ENCODE measurements at places on chromosomes 1 and 21.

DNA sequence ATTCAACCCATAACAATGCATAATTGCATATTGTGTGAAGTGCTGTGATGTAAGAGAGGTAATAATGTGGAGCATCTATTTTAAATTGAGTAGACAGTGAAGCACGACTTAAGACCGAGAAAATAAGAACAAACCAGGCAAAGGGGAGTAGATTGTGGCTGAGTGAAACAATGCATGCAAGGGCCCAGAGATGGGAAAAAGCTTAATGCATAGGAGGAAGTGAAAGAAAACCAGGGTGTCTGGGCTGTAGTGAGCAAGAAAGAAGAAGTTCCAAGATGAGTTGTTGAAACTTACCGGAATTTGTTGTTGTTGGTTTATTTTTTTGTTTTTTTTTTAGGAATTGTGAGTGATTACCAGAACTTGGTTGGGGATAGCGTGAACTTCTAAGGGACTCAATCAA, 104.7 kb downstream of the SNX7 start:
- no peak for DNase-seq

GRCh38 chr1:3349161-3349967, 105.1 kb upstream of the ARHGEF16 start:
- DNase-seq, result no peak

DNA sequence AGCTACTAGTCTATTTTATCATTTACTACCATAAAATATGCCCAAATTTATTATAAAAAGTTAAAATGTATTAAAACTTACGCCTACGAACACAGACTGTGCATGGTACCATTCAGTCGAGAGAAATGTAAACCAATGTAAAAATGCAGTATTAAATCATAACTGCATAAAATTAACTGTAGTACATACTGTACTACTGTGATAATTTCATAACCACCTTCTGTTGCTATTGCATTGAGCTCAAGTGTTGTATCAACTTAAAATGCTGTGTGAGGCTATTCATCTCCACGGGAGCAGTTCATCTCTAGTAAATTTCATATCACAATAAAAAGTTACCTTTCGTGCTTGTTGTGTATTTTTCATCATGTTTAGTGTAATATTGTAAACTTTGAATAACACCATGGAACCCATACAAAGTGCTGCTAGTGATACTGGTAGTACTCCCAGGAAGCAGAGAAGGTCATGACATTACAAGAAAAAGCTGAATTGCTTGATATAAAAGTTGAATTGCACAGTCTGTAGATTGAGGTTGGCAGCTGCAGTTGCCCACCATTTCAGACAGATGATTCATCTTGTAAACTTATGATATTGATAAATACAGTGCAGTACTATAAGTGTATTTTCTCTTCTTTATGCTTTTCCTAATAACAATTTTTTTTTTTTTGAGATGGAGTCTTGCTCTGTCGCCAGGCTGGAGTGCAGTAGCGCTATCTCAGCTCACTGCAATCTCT, 19.0 kb upstream of the CENPF start:
- no peak for DNase-seq

- no peak for DNase-seq
Observed at GRCh38 chr1:245375789-245376460, 221.1 kb downstream of the KIF26B start.

GRCh38 chr1:68558321-68559026, 61.6 kb upstream of the DEPDC1 start:
- DNase-seq, result no peak

- DNase-seq, result no peak
Observed at GRCh38 chr1:226891846-226892523, 21.6 kb downstream of the PSEN2 start.

- no peak for DNase-seq
Observed at GRCh38 chr1:85889870-85890269, 181.6 kb upstream of the ZNHIT6 start.

DNA sequence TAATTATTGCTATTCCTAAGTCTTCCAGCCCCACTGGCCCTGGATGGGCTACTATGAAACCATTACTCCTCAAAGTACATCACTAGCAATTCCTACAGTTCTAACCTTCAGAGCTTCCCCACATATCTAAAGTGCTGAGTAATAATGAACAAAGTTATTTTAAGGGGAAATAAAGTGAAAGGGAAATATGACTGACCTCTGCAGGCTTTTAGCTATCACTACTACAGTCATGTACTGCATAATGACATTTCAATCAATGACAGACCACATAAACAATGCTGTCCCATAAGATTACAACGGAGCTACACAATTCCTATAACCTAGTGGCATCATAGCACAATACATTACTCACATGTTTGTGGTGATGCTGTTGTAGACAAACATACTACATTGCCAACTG, 32.5 kb upstream of the ASPM start:
- DNase-seq, result no peak

GRCh38 chr1:234916840-234917239, 211.8 kb downstream of the TOMM20 start:
- peak; percentile 3 for DNase-seq

DNA sequence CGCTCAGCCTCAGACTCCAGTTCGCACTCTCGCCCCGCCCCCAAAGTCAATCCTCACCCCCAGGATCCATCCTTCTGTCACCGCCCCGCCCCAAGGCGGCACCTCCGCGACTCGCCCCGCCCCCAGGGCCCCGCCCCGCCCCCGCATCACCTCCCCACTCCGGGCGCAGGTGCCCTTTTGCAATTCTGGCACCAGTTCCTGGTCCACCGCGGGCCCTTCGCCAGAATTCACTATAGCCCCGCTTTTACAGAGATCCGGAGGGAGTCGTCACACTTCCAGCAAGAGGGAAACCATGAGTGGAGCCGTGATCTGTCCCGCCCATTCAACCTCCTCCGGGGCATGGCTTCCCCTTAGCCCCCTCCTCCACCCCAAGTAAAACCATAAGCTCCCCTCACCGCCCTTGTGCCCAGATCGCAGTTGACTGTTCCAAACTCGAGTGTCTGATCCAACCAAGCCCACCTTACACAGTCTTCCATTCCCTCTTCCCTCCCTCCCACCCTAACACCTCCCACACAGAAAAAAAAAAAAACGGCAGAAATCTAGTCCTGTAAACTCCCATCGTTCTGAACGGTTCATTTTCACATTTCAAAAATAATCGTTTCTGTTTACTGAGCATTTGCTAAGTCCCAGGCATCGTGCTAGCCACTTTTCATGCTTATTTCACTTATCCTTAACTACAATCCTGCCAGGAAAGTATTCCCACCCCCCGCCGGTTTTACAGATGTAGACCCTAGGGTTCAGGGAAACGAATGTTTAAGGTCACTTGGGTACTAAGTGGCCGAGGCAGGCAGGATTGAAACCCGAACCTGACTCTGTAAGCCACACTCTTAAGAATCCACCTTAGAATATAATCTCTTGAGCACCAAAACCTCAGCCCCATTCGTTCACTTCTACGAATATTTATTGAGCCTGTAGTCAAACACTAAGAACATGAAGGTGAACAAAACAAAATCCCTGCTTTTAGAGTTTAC, 1.3 kb upstream of the DNAJC16 start:
- DNase-seq, result no peak

GRCh38 chr1:24450857-24451397, 35.3 kb downstream of the NIPAL3 start:
- no peak for DNase-seq

DNA sequence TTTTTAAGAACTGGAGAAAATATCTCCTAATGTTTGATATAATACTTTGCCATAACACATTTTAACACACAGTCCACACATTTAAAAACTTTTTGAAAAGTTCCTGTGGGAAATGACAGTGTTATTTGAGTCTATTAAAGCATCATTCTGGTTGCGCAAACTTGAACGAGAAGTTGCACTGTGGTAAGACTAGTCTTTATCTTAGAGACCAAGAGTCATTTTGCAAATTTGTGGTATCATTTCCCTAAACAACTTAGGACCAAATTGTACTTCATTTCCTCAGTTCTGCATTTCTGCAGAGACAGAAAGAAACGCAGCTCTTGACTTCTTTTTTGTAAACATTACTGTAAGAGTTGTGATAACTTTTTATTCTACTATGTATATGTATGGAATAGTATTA, at the start of gene RGS18:
TSS of gene RGS18 (plus strand) at position 282 of the 400 bp plus-strand sequence. CDS start 176 bp downstream, outside the sequence.
- no peak for DNase-seq

All from activated naive CD8-positive, alpha-beta T cell treated with anti-CD3 and anti-CD28 coated beads, Interleukin-2, amount 10 ng/mL, durations not matched to agents 7 days and 5 days (primary cell).